ENCODE measurements at places on chromosomes 5 and 9.

- DNase-seq: no peak
Observed at GRCh38 chr9:128033609-128034008, 33.5 kb downstream of the NAIF1 start.

DNA sequence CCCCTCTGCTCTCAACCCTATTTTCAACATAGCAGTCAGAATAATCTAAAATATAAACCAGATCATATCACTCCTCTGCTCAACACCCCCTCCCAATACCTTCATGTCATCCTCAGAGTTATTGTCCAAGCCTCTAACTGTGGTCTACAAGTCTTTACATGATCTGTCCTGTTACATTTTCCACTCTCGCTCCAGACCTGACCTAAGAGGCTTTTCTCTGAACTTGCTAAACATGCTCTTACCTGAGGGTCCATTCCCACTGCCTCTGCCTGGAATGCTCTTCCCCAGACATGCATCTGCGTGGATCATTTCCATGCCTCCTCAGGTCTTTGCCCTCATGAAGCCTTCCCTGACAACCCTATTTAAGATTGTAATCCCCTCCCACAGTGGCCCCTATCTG, 12.0 kb downstream of the NIPSNAP3B start:
- no peak for DNase-seq

GRCh38 chr9:111427186-111427585, 57.0 kb downstream of the ECPAS start:
- DNase-seq: no peak

DNA sequence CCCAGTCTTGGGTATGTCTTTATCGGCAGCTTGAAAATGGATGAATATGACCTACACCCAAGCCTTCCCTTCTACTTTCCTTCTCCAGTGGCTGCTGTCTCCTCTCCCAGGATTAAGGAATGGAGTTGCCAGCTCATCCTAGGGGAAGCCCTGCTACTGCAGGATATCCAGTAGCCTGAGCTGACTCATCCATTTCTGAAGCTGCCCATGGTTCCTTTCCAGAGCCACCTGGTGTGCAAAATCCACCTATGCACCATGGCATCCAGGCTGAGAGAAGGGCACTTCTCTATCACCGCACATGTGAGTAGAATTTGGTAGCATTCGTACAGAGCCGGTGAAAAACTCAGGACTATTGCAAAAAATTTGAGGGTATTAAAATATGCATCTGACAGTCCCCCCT, 290.8 kb downstream of the YTHDC2 start:
- no peak for DNase-seq

DNA sequence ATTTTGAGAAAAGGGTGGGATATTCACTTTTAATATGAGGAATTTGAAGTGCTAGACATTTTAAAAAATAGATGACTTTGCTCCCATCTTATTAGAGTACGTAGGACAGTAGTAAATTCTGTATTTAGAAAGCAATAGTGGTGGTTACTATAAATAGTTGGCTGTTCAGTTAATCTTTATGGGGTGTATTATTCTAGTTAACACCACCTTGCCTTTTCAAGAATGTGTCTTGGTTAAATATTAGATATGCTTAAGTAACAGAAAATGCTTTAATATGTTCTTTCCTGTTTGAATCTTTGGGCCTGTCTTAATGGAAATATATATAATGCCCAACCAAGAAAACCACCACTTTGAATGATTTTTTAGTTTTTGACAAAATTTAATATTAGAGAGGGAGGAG, 608.7 kb upstream of the FAM174A start:
- no peak for DNase-seq

GRCh38 chr9:27441741-27442070, 82.4 kb upstream of the IFNK start:
- DNase-seq: no peak

DNA sequence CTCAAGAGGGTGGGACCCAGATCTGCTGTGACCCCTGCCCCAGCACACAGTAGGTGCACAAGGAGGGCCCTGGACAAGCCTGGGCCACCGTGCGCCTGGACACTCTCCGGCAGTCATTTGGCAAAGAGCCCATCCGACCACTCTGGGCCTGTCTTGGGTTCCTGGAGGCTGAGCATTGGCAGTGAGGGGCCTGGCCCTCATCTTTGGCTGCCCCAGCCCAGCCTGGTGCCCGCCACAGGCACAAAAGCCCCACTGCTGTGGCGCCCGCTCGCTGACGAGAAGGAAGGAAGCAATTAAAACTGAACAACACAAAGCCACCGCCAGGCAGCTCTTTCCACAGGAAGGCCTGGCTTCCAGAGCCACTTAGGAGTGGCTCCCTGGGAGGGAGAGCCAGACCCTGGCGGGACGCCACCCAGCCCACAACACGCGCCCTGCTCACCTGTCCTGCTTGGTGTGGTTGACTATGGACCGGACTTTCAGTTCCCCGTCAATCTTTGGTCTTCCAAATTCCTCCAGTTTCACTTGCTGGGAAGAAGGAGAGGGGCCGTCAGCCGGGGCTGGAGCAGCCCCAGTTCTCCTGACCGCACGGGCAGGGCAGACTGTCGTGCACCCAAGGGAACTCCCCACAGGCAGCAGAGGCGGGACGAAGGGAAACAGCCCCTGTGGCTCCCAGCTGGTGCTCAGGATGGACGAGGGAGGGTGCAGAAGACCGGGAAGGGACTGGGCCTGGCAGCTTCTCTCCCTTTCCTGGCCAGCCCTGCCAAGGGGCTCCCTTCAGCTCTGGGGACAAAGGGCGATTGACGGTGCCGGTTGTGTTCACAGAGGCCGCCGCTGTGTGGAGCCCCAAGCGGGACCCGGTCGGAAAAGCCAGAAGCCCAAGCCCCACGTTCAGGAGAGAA, 50.9 kb upstream of the SARDH start:
- DNase-seq: no peak

GRCh38 chr9:86500667-86501435, 146.6 kb upstream of the TUT7 start:
- no peak for DNase-seq

DNA sequence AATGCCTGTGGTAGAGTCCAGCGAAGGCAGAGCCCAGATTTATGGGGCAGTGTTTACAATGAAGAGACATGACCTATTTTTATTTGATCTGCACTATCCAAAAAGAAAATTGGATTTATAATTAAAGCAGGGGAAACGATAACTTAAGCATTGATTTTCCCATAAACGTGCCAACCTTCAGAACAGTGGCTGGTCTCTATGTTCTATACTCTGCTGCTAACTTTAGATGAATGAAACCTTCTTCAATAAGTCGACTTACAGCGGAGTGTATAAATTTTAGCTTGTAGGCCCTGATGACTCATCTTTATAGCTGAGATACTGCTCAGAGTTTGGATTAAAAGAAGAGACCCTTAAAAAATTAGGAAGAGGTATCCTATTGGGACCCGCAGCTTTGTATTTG, 452.6 kb downstream of the TLR4 start:
- no peak for DNase-seq

DNA sequence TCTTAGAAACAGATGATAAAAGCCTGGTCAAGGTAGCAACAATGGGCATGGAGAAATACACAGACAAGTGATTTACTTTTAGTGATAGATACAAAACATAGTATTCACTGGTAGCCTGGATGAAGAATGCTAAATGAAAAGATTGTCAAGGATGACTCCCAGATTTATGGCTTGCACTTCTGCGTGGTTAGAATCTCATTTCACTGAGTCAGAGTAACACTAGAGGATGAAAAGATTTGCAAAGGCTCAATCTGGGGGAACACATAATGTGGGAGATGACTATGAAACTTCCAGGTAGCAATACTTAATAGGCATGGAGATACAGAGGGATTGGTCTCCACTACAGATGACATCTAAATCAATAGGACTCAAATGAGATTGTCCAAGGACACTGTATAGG, 38.4 kb downstream of the AGTPBP1 start:
- no peak for DNase-seq

GRCh38 chr9:68697851-68698250, 7.2 kb upstream of the PIP5K1B start:
- DNase-seq: peak; percentile 31

Measured in endodermal cell (in vitro differentiated cells).